ENCODE measurements at places on chromosomes 13 and 19. TPM values are rescaled to one million over a fixed set of nuclear protein-coding genes. Genes with fewer than 3 reads are reported as not detected.

- DNase-seq: peak; percentile 80
Measured at GRCh38 chr19:15453091-15453578, 3.4 kb upstream of the WIZ start.

The IFNL1 gene
- polyA plus RNA-seq: not detected

DNA sequence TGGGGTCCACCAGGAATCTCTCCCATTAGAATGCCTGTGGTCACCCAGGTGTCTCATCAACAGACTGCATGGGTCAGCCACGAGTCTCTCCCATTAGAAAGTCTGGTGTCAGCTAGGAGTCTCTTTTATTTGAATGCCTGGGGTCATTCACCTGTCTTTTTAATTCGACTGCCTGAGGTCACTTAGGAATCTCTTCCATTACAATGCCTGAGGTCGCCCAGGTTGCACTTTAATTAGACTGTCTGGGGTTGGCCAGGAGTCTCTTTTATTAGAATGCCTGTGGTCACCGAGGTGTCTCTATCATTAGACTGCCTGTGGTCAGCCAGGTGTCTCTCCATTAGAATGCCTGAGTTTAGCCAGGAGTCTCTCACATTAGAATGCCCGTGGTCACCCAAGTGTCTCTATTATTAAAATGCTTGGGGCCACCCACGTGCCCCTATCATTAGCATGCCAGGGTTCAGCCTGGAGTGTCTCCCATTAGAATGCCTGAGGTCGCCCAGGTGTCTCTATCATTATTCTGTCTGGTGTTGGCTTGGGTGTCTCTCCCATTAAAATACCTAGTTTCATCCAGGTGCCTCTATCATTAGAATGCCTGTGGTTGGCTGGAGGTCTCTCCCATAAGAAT, 1474.3 kb downstream of the UQCRFS1 start:
- DNase-seq: no peak

GRCh38 chr19:32294871-32295438, 50.5 kb upstream of the ZNF507 start:
- DNase-seq: no peak

GRCh38 chr13:68292601-68293000, 1062.5 kb upstream of the PCDH9 start:
- DNase-seq: no peak

DNA sequence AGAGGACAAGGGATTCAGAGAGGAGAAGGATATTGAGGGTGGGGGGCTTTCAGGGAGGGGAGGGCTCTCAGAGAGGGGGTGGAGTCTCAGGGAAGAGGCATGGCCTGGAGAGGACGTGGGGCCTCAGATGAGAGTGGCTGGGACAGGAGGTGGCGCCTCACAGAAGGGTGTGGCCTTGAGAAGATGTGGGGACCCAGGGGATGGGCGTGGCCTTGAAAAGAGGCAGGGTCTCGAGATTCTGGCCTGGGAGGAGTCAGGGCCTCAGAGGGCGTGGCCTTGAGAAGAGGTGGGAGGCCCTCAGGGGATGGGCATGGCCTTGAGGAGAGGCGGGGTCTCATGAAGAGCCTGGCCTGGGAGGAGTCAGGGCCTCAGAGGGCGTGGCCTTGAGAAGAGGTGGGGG, 23.7 kb upstream of the TNFSF14 start:
- DNase-seq: no peak

GRCh38 chr19:45553464-45553863, 31.1 kb downstream of the OPA3 start:
- DNase-seq: no peak

The LSM7 gene
- 123 TPM for polyA plus RNA-seq

The RYR1 gene
- polyA plus RNA-seq: 1.1 TPM

The ADPRHL1 gene
- polyA plus RNA-seq: 280 TPM

Data from right cardiac atrium (tissue), 5 donors.